ENCODE measurements at places on chromosomes 4 and X.
A peak's percentile ranks its signal among the peaks of the same experiment; 100 is the strongest.

GRCh38 chrX:8749697-8750096 lies 17.8 kb upstream of the ANOS1 start:
- DNase-seq = no peak

DNA sequence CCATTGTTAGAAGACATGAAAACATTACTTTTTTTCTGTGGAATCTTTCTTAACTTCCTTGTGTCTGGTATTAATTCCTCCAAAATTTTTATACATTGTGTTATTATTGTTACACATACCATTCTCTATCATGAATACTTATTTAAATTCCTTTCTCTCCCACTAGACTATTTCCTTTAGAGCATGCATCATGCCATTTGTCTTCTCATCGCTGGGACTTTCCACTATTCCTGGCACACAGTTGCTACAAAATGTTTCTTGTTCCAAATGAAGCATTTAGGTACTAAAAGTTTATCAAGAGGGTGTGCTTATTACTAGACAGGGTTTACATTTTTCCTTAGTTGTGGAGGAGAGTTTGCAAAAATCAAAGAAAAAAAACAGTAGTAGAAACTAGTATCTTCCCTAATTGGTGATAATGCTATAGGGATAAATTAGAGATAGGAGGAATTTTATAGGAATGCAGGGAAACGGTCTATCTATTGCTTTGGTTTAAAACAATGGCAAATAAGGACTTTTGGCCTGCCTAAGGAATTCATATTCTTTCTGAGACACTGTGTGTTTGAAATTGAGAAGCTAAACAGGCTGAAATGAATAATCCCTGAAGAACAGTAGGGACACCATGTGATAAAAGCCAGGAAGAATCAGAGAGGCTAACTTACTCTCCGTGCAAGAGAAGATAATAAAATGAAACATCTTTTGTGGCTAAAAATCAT lies 187.5 kb upstream of the TBC1D9 start:
- no peak for DNase-seq

GRCh38 chr4:10184041-10184440 lies 67.4 kb upstream of the WDR1 start:
- no peak for DNase-seq

DNA sequence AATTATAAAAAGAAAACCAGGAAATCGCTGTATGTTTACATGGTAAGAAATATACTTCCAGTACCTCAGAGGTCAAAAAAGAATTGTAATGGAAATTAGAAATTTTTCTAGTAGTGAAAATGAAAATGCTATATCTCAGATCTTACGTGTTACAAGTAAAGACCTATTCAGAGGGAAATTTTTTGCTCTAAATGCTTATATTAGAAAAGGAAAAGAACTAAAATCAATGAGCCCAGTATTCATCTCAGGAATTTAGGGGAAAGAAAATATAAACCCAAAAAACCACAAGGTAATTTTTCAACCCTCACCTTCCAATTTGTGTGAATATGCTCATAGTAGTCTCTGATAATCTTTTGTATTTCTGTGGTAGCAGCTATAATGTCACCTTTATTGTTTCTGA lies 145.6 kb downstream of the RAP1GDS1 start:
- DNase-seq = no peak

- no peak for DNase-seq
These were observed 88.7 kb upstream of the AFAP1 start for GRCh38 chr4:8028368-8028767.

DNA sequence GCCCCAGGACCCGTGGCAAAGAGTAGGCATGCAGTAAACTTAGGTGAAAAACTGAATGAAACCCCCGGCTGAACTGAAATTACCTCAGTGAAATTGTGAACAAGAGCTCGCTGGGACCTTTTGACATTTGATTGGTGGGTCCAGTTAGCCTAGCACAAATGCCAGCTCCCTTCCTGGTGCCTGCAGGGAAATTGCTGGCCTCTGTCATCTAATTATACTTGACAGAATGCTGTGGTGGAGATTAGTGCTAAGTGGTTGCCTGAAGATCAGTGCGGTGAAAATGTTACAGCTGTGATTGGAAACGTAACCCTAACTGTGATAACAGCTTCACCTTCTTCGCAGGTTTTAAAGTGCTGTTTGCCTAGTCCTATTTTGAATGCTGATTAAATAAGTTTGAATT lies 43.0 kb downstream of the ADD1 start:
- no peak for DNase-seq

- no peak for DNase-seq
These were observed 973.0 kb upstream of the SLIT2 start for GRCh38 chr4:19278665-19279064.

DNA sequence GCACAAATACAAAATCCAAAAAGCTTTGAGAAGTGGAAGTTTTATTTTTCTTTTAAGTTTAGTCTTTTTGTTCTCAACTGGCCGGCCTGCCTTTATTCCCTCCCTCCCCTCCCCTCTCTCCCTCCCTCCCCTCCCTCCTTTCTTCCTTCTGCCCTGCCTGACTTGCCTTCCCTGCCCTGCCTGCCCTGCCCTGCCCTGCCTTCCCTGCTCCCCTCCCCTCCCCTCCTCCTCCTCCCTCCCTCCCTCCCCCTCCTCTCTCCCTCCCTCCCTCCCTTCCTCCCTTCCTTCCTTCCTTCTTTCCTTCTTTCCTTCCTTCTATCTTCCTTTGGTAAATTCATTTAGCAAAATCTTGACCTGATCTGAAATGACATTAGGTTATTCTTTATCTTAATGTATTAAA lies 69.8 kb upstream of the LIMCH1 start:
- DNase-seq = no peak

- DNase-seq = no peak
These were observed 16.8 kb downstream of the SPARCL1 start for GRCh38 chr4:87512400-87512799.

DNA sequence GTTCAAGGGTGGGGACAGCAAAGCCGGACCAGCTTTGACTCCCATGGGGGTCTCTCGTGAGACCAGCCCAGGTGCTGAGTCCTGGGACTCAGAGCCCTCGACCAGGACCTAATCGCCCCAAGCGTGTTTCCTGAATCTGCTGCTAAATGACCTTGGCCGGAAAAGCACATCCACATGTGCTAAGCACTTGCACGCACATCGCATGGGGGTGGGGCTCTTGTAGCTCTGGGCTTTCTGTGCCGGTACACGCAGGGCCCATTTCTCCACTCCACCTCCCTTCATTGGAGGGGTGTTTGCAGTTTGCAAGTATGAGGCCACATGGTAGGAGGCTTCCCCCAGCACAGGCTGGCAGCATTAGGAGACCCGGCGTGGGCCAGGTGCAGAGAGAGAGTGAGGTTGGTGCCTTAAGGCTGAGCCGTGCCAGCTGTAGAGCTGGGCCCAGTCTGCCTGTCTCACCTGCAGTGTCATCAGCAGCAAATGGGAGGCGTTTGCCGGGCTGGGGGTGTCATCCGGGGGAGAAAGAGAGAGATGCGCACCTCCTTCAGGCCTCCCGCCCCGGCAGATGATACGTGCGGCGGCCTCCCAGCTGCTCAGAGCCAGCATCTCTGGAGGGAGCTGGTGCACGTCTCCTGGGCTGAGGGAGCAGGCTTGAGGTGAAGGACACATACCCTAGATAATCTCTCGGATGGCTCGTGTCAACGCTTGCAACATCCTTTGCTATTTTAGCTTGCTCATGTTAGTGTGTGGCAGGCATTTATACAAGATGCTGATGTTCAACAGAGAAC lies 45.2 kb upstream of the CLCN4 start:
- DNase-seq = peak; percentile 4

DNA sequence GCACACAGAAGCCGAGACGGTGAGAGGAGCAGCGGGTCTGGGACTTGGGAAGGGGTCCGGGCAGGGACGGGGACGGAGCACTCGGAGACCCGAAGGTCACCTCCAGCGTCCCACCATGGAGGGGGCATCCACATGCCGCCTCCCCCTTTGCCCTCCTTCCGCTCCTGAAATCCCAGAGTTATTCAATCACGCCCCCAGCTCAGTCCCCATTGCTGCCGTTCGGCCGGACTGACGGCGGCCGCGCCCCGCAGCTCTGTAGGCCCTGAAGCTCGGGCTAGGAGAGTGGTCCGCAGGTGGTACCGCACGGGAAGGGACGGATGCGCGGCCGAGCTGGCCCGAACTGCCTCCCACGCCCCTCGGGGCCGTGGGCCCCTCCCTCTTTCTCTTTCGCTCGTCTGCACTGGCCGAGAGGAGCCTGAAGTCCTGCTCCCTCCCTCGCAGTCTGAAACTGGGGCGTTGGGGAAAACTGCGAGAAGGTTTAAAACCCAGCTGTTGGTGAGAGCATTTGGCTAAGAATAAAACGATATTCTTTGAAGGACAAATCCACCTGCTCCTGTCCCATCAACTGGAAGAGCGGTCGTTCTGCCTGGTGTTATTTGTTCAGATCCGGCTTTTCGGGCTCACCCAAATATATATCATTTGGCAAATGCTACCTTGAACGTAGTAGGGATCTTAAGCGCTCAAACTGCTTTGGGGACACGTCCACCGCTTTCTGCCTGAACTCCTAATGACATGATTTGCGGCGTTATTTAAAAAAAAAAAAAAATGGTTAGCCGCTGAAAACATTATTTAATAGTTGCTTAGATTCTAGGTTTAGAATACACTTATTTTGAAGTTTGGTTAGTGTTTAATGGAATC lies 719 bp downstream of the USO1 start:
- peak; percentile 70 for DNase-seq

DNA sequence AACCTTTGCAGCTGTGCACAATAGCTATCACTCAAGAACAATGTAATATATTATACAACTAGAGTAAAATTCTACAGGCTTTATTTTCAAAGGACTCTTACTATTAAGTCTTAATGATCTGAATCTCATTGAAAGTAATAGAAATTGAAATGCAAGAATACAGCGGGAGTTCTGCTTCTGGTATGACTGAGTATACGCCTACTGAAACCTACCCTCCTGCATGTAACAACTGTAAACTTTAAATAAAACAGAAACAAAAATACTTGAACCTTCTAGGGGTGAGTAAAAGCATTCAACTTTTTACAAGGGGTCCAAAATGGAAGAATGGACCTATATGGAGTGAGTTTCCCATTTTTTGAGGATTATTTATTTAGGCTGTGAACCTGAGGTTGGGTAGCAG lies 13.5 kb downstream of the DCHS2 start:
- no peak for DNase-seq
